ENCODE measurements at places on chromosomes 7 and 10. TPM values are rescaled to one million over a fixed set of nuclear protein-coding genes. Genes with fewer than 3 reads are reported as not detected.
A peak's percentile ranks its signal among the peaks of the same experiment; 100 is the strongest.

LLCFC1 gene
- not detected for total RNA-seq

ZFYVE27 gene
- 14.6 TPM for total RNA-seq

GDF10 gene
- total RNA-seq, result 2.6 TPM

GTPBP4 gene
- 52.3 TPM for total RNA-seq

GRM3 gene
- not detected for total RNA-seq

CRHR2 gene
- not detected for total RNA-seq

DNA sequence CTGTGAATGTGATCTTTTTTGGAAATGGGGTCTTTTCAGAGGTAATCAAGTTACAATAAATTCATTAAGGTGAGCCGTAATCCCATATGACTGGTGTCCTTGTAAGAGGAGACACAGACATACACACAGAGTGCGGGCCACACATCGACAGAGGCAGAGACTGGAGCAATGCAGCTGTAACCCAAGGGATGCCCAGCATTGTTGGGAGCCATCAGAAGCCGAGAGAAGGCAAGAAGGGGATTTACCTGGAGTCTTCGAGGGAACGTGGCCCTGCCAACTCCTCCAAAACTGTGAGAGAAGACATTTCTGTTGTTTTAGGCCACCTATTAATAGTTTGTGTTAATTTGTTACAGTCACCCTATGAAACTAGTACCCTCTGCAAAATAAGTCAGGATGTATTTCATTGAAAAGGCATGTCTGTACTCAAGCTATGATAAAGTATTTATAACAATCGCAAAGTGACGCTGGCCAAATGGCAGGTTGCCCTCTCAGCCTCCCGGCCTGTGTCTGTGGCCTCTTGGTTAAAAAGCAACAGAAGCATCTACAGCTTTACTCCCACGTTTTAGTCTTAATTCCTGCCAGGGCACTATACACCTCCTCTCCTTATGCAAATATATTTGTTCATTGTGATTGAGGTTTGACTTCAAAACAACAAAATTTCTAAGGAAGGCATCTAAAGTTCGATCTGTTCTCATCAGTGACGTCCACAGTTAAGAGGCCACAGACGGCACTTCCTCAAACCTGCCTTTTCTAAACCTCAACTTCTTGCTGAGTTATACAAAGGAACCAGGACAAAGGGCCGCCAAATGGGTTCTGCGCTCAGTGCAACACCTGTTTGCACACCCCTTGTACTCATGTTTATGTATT lies 46.8 kb downstream of the HIPK2 start:
- peaks cover 72% of the 10 kb centered on the region for H3K4me1 ChIP-seq
- peak overlapping the region; percentile 76 for H3K27ac ChIP-seq
- H3K4me3 ChIP-seq, result no peak overlapping the region
- DNase-seq, result peak; percentile 52
- H3K36me3 ChIP-seq, result no peaks in the 10 kb centered on the region
- H3K27me3 ChIP-seq, result no peaks in the 10 kb centered on the region

GRCh38 chr7:135653340-135654080 lies 8.8 kb upstream of the STMP1 start:
- peak; percentile 72 for DNase-seq
- H3K27ac ChIP-seq, result no peak overlapping the region
- no peaks in the 10 kb centered on the region for H3K4me1 ChIP-seq
- no peaks in the 10 kb centered on the region for H3K27me3 ChIP-seq
- no peak overlapping the region for H3K4me3 ChIP-seq
- peaks cover 13% of the 10 kb centered on the region for H3K36me3 ChIP-seq

DNA sequence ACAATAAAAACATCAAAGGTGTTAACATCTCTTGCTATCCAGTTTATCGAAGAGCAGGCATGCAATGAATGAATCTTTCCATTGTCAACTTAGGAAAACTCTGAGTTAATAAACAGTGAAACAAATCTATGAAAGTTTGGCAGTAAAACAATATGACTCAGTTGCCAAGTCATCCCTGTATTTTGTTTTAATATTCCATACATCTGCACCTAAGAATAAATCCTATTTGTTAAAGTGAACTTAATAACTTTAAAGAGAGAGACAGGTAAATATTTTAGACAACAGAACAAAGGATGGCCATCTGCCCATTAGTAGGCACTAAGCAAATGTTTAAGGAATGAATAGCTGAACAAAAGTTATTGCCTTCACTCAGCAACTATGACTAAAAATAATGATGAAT lies 700.5 kb upstream of the CELF2 start:
- no peaks in the 10 kb centered on the region for H3K27me3 ChIP-seq
- no peak overlapping the region for H3K27ac ChIP-seq
- DNase-seq, result no peak
- no peak overlapping the region for H3K4me3 ChIP-seq

GRCh38 chr7:76165106-76165972 lies 36.4 kb upstream of the SRRM3 start:
- H3K27me3 ChIP-seq, result no peaks in the 10 kb centered on the region
- peaks cover 6% of the 10 kb centered on the region for H3K4me1 ChIP-seq
- H3K4me3 ChIP-seq, result no peak overlapping the region

GRCh38 chr10:96389785-96390184 lies 31.0 kb upstream of the OPALIN start:
- H3K27me3 ChIP-seq, result peaks cover 3% of the 10 kb centered on the region
- H3K27ac ChIP-seq, result no peak overlapping the region
- no peak for DNase-seq

DNA sequence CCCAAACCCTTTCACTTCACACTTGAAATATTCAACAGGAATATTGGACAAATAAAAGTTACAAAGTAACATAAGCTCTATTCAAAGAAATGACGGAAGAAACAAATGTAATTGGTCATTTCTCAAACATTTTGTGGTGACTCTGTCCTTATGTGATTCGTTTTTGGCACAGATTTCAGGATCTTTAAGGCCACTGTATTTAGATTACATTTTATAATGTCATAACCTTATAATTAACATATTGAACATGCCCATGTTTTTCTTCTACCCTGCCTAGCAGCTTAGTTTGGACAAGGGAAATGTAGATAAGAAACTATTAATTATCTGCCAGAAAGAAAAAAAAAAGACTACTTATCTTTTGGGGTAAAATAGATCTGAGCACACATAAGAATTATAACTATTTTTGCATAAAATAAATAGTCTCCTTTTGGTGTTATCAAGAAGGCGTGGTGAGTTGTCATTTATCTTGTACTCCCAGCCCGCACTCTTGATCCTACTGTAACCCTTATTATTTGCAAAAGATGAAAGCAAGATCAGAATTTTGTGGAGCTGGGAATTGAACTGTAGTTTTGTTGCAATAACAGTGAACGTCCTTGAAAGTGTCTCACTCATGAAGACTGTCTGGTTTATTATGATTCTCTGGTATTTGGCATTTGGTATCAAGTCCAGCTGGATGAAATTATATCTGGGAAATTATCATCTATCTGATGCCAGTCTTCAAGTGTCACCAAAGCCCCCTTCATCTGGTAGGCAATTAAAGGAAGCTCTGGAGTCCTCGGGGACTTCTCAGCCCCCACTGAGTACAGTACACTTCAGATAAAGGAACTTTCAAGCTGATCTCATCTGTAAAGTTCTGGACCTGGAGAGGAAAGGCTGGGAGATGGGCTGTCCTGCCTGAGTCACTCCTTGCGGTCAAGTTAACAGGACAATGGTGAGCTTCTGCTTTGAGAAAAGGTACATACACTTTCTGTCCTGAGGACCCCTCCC lies 175.7 kb upstream of the INHBA start:
- H3K27ac ChIP-seq, result no peak overlapping the region
- H3K27me3 ChIP-seq, result no peaks in the 10 kb centered on the region
- no peak overlapping the region for H3K4me3 ChIP-seq
- no peaks in the 10 kb centered on the region for H3K36me3 ChIP-seq
- DNase-seq, result no peak

- no peak overlapping the region for H3K4me3 ChIP-seq
- H3K27ac ChIP-seq, result no peak overlapping the region
- H3K4me1 ChIP-seq, result no peaks in the 10 kb centered on the region
- no peaks in the 10 kb centered on the region for H3K27me3 ChIP-seq
- H3K36me3 ChIP-seq, result no peaks in the 10 kb centered on the region
- DNase-seq, result no peak
Measured at GRCh38 chr10:2979306-2979705, 88.0 kb upstream of the PFKP start.

DNA sequence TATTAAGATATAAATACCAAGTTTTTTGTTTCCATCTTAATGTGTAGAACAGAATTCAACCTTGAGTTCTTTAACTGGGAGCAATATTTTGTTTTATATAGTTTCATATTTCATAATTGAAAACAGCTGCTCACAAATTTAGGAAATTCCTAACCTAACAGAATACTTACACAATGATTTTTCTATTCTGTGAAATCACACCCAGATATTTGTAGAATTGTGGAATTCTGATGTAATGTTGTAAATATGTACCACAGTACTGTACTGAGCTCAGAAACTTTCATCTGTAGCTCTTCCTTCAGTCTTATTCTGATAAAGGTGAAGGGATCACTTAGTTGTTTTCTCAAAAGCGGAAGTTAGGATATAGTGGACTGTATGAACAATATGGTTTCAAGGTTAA lies 143.4 kb upstream of the GLI3 start:
- no peak for DNase-seq
- H3K36me3 ChIP-seq, result no peaks in the 10 kb centered on the region
- H3K4me1 ChIP-seq, result no peaks in the 10 kb centered on the region
- no peak overlapping the region for H3K27ac ChIP-seq

GRCh38 chr7:28032738-28033380 lies 147.7 kb downstream of the JAZF1 start:
- peaks cover 8% of the 10 kb centered on the region for H3K4me1 ChIP-seq
- H3K4me3 ChIP-seq, result no peak overlapping the region
- no peaks in the 10 kb centered on the region for H3K27me3 ChIP-seq
- no peaks in the 10 kb centered on the region for H3K36me3 ChIP-seq
- no peak for DNase-seq
- H3K27ac ChIP-seq, result no peak overlapping the region

DNA sequence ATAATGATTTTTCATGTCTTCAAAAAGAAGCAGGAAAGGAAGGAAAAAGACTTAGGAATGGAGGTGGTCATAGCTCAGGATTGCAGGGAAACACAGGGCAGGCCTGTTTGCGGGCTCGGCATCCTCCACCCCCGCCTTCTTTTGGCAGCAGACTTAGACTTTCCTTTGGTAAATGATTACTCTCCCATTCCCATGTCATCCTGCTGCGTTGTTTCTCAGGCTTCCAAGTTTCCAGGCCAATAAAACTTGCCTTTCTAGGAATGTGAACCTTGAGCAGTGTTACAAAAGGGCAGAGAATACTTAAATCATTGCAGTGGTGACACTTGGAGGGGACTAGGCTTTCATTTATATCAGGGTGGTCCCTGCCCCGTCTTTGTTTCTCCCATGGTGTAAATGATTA lies 34.0 kb upstream of the DGKB start:
- no peaks in the 10 kb centered on the region for H3K27me3 ChIP-seq
- peak; percentile 58 for DNase-seq
- no peak overlapping the region for H3K4me3 ChIP-seq
- no peaks in the 10 kb centered on the region for H3K36me3 ChIP-seq

Measured in stomach (tissue), 19 donors.